ENCODE measurements at places on chromosomes 4 and X.

- DNase-seq, result no peak
Observed at GRCh38 chr4:71487344-71487920, 148.6 kb downstream of the SLC4A4 start.

DNA sequence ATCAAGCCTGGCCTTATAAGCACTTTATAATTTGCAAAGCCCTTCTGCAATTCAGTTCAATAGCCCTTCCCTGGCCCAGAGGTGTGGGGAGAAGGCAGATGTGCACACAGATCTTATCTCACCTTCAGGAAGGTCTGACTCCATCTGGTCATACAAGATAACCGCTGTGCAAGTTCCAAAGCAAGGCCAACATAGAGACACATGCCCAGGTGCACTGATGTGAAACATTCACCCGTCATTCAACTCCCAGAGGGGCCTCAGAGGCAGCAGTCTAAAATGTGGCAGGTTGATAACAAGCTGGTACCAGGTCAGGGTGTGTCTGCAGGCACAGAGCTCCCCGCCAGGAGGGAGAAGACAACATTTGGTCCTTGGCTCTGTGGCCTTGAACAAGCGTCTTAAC lies 10.9 kb upstream of the WFS1 start:
- DNase-seq, result peak; percentile 28

DNA sequence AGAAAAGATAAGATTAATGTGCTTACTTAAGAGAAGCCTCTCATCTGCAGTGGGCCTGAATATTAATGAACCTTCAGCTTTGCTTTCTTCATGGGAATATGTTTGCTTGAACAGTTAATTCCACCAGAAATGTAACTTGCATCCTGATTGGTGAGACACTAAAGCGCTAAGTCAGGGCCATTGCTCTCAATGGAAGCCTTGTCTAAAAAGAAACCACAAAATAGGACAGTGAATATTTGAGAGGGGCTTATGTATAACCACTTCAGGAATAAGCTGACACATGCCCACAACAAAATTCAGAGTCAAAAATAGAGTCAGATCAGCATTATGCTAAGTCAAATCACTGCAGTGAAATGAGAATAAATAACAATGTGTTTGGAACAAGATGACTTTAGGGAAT lies 1125.8 kb downstream of the STIM2 start:
- DNase-seq, result no peak

DNA sequence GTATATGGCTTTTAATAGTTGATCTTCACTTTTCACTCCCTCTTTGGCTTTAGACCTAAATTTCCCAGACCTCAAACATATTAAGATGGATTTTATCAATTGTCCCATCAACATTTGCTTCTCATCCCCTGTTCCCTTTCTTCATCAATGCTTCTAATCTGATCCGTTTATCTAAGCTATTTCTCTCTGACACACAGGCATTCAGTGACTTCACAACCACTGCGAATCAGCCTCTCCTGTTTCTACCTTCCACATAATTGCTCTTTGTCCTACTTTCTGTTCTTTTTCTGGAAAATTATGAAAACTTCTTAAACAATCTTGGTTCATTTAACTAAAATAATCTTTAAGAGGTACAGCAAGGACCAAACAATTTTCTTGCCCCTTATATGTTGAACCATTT lies 115.2 kb downstream of the GLRA3 start:
- DNase-seq, result no peak

DNA sequence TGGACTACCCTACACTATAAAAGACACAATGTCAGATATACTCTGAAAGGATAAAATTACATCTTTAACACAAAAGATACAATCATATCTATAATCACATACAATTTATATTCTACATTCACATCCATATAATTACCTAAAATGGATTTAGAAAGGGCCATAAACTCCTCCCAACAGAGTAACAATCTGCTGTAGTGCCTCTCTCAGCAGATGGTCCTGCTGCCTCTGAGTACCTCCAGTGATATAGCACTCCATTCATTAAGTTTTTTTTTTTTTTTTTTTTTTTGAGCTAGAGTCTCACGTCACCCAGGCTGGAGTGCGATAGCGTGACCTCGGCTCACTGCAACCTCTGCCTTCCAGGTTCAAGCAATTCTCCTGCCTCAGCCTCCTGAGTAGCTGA lies 7.4 kb downstream of the ANKRD37 start:
- DNase-seq, result no peak

DNA sequence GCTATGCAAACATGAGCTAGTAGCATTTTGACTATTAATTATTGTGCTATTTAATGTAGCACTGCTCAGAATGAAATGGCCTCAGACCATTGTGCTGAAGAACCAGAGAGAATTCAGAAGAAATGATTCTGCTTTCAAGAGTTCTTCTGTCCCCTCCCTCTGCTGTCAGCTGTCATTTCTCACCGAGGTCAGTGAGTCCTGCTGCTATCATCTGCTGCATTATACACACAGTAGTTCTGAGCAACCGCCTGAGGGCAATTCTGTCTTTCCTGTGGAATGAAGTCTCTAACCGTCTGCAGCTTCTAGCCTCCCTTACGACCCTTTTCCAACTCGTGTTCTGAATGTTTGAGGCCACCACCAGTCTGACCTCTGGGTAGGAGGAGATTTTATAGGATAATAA lies 249.4 kb downstream of the HNRNPD start:
- DNase-seq, result no peak

DNA sequence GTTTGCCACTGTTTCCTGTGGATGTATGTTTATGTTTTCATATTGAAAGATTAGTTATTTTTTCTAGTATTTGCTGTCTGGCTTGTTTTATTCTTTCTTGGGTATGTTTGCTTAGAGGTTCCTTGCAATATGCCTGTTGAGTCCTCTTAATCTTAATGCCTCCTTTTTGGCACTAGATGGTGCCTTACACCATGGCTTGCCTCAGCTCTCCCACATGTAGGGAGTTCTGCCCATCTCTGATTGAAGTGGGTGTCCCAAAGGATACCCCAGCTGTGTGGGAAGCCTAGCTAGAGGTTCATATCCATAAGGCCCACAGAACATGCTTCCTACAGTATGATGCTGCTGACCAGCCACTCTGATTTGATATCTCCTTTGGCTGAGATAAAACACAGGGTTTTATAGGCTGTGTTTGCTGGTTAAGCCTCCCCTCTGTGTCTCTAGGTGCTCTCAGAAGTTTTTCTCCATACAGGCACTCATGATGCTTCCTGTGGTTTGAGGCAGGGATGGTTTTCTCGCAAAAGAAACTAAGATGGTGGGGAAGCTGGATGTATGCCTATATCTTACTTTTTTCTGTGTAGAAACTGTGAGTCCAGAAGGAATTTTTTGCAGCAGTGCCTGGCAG lies 162.4 kb downstream of the ASB9 start:
- no peak for DNase-seq

DNA sequence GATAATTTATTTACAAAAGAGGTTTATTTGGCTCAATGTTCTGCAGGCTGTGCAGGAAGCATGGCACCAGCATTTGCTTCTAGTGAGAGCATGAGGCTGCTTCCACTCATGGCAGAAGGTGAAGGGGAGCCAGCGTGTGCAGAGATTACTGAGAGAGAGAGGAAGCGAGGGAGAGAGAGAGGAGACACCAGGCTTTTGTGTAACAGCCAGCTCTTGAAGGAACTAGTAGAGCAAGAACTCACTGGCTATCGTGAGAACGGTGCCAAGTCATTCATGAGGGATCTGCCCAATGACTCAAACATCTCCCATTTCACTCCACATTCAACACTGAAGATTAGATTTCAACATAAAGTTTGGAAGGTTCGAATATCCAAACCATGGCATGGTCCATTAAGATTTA lies 12.7 kb downstream of the GUCY1A1 start:
- peak; percentile 59 for DNase-seq

GRCh38 chr4:112361181-112361791 lies 64.1 kb downstream of the ALPK1 start:
- DNase-seq, result no peak

- no peak for DNase-seq
Observed at GRCh38 chr4:147465461-147465860, 15.4 kb upstream of the EDNRA start.

GRCh38 chr4:104732766-104733165 lies 238.1 kb upstream of the CXXC4 start:
- DNase-seq, result no peak

DNA sequence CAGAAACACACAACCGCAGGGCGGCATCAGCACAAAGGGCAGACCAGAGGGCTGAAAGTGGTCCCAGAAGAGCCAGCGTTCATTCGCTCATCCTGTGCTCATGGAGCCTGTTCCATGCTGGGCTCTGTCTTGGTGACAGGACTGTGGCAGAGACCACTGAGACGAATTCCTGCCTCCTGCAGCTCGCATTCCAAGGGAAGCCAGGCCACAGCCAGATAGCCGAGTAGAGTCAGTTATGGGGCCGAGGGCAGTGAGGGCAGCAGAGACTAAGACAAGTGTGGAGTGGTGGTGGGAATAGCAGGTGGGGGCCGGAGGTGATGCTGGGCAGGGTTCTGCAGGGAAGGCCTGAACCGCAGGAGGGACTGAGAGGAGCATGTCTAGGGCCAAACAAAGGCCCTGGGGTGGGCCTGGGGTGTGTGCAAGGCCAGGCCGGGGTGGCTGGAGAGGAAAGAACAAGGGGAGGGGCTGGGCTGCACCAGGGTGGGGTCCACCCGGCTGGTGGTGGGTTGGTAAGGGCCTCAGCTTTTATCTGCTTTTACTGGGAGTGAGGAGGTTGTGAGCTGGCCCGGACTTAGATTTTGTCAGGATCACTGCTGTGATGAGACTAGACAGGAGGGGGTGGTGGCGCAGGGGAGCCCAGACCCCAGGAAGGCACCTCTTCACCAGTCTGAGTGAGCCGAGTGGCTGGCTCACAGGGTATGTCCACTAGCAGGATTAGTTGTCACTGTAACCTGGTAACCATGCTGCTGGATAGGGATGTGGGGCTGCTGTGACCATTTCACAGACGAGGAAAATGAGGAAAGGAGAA lies 6.3 kb downstream of the PSAPL1 start:
- DNase-seq, result no peak

DNA sequence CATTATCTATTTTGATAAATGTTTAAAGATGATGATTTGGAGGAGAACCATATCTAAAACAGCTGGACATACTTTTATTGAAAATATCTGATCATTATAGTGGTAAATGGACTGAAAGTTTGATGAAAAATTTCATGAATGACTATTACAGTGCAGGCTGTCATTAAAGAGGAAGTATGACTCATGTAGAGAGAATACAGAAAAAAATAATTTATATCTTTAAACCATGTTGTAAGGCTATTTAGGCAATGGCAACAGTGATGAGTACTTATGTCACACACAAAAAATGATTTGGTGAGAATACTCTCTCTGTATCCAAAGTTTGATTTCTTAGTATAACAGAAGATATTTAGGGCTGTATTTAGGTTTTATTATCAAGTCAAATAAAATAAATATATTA lies 3.9 kb upstream of the GLRB start:
- peak; percentile 46 for DNase-seq

- DNase-seq, result peak; percentile 54
Observed at GRCh38 chr4:22670956-22671355, 21.8 kb upstream of the GBA3 start.

- no peak for DNase-seq
Observed at GRCh38 chrX:41952102-41952501, 28.7 kb upstream of the CASK start.

GRCh38 chrX:134925551-134925950 lies 65.2 kb upstream of the SMIM10 start:
- no peak for DNase-seq

- DNase-seq, result no peak
Observed at GRCh38 chr4:118774989-118775388, 60.9 kb downstream of the SEC24D start.

DNA sequence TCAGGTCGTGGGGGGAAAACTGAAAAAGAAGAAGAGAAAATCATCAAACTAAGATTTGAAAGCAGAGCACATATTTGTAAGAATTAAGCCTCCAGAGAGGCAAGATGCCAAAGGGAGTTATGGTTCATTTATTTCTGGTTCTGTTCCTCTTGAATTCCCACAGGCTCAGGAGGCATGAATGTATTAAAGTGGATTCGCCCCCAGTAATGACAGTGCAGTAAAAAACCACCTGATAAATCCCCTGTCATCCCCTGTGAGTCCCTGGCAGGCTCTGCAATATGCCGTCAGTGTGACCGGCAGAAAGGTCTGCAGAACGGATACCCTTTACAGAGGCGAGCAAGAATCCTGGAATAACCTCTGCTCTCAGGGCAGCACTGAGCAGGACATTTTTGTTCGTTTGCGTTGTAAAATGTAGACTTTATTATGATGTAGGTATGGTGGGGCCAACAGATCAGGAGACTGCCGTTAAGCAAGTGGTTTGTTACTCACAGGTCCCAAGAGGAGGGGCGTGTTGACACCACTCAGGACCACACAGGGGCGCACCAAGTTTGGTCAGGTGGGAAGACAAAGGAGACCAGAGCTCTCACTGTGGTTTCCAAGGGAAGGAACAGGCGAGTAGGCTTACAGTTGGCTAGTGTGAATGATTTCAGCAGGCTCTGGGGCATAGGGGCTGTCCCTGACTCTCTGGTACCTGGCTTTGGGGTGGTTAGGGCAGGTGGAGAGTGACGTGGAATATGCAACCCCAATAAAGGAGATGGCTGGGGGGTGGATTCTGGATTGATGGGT lies 75.3 kb downstream of the DHRSX start:
- DNase-seq, result peak; percentile 14

GRCh38 chr4:124526331-124526730 lies 186.2 kb downstream of the ANKRD50 start:
- DNase-seq, result no peak

DNA sequence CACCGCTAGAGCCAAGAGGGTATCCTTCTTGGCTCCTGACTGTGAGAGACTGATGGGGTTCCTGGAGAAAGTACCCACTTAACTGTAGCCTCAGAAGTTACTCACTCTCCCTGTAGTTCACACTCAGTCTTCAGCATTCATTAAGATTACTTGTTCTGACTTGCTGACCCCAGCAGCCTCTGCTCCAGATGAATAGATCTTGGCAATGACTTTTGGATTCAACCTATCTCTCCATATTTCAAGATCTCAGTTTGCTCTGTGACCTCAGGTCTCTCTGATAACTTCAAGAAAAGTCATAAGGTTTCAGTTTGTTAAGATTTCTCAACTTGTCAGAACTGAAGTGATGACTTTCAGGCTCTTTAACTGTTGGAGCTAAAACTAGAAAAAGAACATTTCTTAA lies 825.6 kb downstream of the PCDH7 start:
- DNase-seq, result no peak

GRCh38 chrX:44747317-44747716 lies 96.5 kb upstream of the DUSP21 start:
- DNase-seq, result peak; percentile 5

DNA sequence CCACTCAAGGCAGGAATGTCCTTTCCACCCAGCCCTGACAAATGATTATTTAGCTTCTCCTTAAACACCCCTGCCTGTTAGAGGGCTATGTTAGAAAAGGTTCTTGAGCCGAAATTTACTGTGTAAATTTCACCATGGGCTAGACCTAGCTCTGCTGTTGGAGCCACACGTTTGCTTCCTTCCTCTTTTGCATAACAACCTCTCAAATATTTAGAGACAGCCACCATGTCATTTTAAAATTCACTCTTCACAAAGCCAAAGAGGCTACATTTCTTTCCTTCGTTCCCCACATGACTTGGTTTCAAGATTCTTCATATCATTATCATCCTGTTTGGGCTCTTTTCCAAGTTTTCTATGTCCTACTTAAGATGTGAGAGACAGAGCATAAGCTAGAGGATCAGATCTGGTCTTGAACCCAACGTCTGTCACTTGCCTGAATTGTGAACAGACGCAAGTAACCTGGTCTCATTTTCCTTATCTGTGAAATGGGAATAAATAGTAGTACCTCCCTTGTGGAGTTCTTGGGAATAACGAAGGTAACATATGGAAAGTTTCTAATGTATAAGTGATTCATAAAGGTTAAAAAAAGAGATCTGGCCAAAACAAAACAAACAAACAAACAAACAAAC lies 6.7 kb downstream of the DOCK11 start:
- peak; percentile 72 for DNase-seq

- DNase-seq, result no peak
Observed at GRCh38 chrX:110396735-110397134, 38.1 kb downstream of the RTL9 start.
